ENCODE measurements at places on chromosomes 7 and 10.

DNA sequence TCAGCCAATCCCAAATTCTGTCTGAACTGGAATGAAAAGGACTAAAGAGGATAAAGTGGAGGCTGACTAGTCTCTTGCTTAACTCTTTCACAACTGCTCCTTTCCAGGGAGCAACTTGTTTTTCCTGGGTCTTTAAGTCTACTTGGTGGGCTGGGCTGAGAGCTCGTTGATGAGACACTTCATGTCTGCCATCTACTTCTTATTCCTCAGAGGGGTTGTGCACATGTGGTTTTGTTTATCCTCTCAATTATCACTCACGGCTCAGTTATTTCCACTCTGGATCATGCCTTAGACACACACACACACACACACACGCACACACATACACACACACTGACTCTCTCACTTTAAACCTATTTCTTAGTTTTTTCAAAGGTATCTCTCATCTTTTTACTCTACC, 298.6 kb upstream of the MTPN start:
- DNase-seq, result no peak

- no peak for DNase-seq
These were observed 13.0 kb downstream of the ESYT2 start for GRCh38 chr7:158816271-158816670.

DNA sequence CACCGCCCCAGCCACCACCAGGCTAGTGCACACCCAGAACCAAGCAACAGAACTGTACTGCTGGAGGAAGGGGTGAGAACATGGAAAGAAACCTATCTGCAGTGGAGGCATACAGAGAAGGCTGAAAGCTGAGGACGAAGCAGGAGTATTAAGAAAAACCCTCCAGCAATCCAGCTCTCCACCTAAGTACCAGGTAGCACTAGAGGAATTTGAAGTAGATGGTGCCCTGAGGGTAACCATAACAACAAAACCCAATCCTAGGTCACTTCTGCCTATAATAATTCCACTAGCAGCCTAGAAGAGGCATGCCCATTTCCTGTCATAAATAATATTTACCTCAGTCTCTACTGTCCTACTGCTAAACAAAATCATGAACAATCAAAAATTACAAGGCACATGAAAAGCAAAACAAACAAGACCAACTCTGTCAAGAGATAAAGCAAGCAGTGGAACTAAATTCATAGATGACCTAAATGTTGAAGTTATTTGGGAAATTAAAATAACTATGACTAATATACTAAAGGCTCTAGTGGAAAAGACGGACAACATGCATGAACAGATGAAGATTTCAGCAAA, 51.1 kb downstream of the HYCC1 start:
- DNase-seq, result no peak

GRCh38 chr7:30831227-30831626, 60.0 kb downstream of the MINDY4 start:
- no peak for DNase-seq

DNA sequence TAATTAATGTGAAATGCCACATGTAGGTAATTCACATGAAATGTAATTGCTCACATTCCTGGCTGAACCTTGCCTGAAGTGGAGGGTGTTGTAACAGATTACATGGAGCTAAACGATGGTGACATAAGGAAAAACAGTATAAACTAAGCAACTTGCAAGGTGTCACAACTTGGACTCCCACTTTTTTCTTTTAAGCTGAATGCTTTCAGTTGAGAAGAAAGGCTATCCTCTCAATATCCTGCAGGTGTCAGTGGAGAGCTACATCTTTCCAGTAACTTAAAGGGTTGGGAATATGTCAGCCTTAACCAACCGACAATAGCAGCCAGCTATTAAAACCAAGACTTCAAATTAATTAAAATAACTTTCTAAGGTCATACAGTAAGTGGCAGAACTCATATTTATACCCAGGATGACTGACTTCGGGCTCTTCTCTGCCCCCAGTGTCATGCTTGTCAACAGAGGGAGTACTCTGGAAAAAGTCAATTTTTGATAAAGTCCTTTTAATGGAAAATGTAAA, 33.7 kb downstream of the NRBF2 start:
- DNase-seq, result no peak

DNA sequence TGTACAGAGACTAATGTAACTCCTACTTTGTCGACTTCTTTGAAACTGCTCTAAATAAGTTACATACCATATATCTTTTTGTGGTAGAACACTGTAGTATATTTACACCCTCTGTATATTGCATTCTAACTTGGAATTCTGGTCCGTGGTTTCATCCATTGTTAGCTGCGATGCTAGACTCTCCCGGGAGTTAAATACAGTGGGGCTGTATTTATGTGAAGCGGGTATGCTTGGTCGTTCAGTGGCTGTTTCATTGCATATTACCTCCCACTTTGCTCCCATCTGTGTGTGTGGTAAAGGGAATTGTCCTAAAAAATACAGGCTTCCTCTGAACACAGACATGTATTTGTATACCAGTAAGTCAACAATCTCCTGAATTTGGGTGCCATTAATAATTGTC, 231.1 kb downstream of the SLC25A13 start:
- no peak for DNase-seq

DNA sequence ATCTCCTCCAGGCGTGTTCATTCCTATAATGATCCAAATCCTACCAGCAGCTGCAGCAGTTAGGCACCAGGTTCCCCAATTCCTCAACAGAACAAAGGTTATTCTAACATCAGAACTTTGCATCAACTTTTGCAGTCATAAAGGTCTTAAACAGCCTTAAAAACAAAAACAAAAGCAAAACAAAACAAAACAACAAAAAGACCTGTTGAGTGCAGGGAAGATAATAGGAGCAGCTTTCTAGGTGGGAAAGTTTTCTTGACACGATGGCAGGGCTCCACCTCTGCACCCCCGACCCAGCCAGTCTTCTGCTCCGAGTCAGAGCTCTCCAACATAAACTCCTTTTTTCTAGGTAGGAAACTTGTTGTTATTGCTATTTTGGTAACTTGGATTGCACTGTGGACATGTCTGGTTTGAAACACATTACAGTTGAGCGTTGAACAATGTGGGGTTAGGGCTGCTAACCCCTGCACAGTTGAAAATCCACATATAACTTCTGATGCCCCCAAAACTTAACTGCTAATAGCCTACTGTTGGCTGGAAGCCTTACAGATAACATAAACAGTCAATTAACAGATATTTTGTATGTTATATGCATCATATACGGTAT, 77.6 kb downstream of the MTPN start:
- no peak for DNase-seq

- DNase-seq, result no peak
These were observed 128.6 kb upstream of the BMPER start for GRCh38 chr7:33776788-33777187.

GRCh38 chr7:127946847-127947246, 84.4 kb downstream of the LRRC4 start:
- no peak for DNase-seq

GRCh38 chr7:121163699-121164098, 165.1 kb upstream of the WNT16 start:
- DNase-seq, result no peak

GRCh38 chr7:154794147-154794780, 208.7 kb downstream of the PAXIP1 start:
- DNase-seq, result peak; percentile 41

GRCh38 chr10:96577069-96577468, 9.7 kb downstream of the TM9SF3 start:
- DNase-seq, result no peak

- DNase-seq, result no peak
These were observed 129.9 kb downstream of the NOC3L start for GRCh38 chr10:94232711-94233383.

DNA sequence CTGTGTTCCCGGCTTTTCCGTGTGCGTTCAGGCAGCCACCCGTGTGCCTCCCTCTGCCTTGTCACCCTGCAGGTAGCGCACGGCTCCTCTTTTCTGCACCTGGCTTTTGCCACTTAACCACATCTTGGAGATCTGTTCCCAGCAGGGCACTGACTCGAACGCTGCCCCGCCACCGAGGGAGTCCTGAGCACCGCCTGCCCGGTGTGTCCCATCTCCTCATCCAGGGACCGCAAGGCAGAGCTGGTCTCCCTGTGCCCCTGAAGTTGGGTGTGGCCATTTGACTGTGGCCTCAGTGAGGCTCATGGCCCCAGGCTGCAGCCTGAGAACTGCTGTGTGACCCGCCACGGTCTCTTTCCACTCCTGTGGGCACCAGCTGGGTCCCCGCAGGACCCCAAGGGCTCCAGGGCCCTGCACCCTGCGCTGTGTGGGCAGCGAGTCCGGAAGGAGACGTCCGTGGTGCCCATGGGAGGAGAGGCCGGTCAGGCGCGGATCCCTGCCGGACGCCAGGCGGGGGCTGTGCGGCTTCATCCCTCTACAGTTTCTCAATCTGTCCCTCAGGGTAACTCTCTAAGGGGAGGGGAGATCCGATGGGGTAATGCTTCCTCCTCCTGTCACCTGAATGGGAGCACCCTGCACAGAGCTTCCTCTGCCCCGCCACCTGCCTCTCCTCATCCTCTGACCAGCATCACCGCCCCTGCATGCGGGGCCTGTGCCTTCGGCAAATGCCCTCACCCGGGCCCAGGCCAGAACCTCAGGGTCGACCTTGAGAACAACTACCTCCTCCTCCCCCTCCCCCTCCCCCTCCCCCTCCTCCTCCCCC, 1.8 kb upstream of the INTS1 start:
- no peak for DNase-seq

DNA sequence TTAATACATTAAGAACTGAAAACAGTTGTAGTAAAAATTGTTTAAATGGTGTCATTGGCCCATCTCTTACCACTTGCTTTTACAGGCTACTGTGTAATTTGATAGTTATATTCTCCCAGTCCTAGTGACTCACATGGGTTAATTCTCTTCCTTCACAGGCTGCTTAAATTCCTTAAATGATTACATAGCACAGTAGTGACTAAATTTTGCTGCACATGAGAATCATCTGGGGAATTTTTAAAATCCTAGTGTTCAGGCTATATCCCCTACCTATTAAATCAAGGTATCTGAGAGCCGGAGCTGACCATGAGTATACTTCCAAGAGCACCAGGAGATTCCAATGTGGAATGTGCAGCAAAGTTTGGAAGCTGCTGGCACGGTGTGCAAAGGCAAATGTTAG, 45.3 kb upstream of the ZNF800 start:
- DNase-seq, result no peak

DNA sequence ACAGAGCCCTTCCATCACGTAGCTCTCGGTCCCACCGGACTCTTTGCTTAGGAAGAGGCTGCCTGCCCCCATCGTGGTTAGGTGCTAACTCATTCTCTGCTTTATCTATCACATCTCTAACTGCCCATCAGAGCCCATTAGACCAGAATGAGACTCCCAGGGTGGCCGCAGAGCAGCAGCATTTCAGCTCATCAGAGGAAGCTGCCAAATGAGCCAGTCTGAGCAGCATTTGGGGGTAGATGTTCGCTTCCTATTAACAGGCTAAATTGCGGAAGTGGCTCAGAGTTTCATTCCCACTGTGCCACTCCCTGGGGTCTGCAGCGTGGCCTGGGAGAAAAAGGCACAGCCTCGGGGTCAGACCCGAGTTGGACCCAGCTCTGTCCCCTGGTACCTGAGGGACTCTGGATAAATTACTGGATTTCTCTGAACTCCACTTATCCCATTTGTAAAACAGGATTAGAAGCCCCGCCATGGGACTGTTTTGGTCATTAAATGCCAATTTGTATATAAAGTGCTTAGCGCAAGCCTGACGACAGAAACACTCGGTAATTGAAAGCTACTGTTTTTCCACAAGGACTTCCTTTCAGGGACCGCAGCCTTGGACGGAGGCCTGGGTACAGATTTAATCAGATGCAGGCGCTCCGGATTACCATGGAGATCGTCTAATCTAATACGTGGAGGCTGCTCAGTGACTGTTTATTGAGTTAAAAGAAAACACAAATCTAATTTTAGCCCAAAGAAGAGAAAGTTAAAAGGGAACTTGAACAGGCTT, 73.8 kb upstream of the PRLHR start:
- DNase-seq, result no peak

GRCh38 chr10:71801361-71801760, 28.0 kb upstream of the VSIR start:
- DNase-seq, result no peak

GRCh38 chr7:41656366-41656765, 46.5 kb downstream of the INHBA start:
- DNase-seq, result no peak

GRCh38 chr10:22016046-22016705, 12.6 kb upstream of the DNAJC1 start:
- DNase-seq, result no peak

GRCh38 chr10:14926722-14927416, 27.0 kb downstream of the DCLRE1C start:
- DNase-seq, result no peak

DNA sequence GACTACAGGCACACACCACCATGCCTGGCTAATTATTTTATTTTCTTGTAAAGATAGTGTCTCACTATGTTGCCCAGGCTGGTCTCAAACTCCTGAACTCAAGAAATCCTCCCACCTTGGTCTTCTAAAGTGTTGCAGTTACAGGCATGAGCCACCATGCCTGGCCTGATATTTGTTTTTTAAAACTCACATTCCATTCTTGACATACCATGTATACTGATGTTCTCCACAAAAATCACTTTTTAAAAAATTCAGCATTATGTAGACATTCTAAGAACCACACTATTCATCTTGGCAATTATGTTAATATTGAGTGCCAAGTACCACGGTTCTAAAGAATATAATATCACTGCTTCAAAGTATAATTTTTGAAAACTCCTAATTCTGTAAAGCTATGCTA, 43.5 kb downstream of the IDE start:
- no peak for DNase-seq

GRCh38 chr10:53256623-53257022, 484.0 kb upstream of the MBL2 start:
- DNase-seq, result no peak

DNA sequence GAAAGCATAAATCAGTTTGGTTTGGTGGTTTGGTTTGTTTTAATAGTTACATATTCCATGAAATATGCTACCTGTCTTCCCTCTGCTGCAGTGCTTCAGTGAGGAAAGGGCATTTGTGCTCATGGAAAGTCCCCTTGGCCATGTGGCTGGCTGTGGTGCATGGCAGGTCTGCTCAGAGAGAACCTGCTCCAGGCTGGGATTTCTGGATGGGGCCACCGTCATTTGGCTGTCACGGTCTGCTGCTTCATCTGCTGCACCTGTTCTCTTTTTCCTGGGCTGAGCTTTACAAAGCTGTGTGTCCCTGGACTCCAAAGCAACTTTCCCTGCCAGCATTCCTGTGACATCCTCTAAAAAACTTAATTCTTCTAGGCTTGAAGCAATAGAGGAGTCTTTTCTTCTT, 8.9 kb downstream of the CDK14 start:
- no peak for DNase-seq

DNA sequence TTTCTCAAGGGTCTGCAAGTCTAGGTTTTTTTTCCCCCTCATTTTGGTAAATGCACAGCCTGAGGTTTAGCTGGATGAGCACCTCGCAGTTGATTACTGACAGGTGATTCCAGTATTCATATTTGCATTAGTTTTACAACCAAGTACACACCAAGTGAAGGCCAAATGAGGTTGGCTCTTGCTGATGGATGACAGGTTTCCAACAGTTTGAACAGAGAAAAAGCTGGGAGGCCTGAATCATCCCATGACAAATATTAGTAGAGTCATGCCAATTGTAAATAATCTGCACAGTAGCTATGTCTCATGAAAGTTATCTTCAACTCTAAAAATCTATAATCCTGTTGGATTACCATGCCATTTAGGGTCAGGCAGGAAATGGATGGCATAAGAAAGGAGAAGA, 399.8 kb downstream of the HTR7 start:
- DNase-seq, result no peak

GRCh38 chr7:65731562-65732035, 141.3 kb upstream of the VKORC1L1 start:
- peak; percentile 44 for DNase-seq
